ENCODE measurements at places on chromosomes 1 and 21. TPM values are rescaled to one million over a fixed set of nuclear protein-coding genes. Genes with fewer than 3 reads are reported as not detected.

- peaks cover 3% of the 10 kb centered on the region for H3K27me3 ChIP-seq
- H3K36me3 ChIP-seq, result no peaks in the 10 kb centered on the region
- no peaks in the 10 kb centered on the region for H3K4me1 ChIP-seq
- no peak overlapping the region for H3K27ac ChIP-seq
Measured at GRCh38 chr1:29592731-29593130, 356.4 kb downstream of the PTPRU start.

- H3K36me3 ChIP-seq, result peaks cover 55% of the 10 kb centered on the region
- peak; percentile 81 for DNase-seq
- H3K27me3 ChIP-seq, result no peaks in the 10 kb centered on the region
- H3K4me3 ChIP-seq, result no peak overlapping the region
- peaks cover 6% of the 10 kb centered on the region for H3K4me1 ChIP-seq
Measured at GRCh38 chr1:33295450-33296081, 25.3 kb downstream of the A3GALT2 start.

DNA sequence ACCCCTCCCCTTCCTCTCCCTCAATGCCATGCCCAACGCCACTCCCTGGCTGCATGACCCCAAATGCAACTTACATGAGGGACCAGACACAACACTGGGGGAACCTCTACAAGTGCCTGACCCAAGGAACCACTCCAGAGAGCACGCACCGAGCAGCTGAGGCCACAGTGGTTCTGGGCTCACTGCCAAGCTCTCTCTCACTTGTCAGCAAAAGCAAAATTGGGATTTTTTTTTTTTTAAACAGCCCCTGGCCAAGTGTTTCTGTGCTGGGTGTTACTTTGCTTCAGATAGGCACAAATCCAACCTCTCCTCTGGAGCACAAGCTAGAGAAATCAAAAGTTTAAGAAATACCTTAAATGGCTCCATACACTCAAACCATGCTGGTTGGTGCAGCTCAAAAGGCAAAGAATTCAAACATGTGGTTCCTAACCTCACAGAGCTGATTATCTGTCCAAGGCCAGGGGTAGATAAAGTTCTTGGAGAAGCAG, 363.0 kb downstream of the SETD4 start:
- peak; percentile 61 for DNase-seq
- no peak overlapping the region for H3K4me3 ChIP-seq
- H3K27me3 ChIP-seq, result no peaks in the 10 kb centered on the region
- no peak overlapping the region for H3K27ac ChIP-seq
- no peaks in the 10 kb centered on the region for H3K4me1 ChIP-seq

- no peaks in the 10 kb centered on the region for H3K36me3 ChIP-seq
- H3K4me1 ChIP-seq, result peaks cover 17% of the 10 kb centered on the region
- H3K27me3 ChIP-seq, result peaks cover 3% of the 10 kb centered on the region
- peak; percentile 35 for DNase-seq
- H3K27ac ChIP-seq, result peak overlapping the region; percentile 49
- H3K4me3 ChIP-seq, result no peak overlapping the region
Measured at GRCh38 chr1:171654942-171655745, 2.7 kb upstream of the MYOC start.

LCE1E gene
- polyA plus RNA-seq, result not detected

- H3K27me3 ChIP-seq, result no peaks in the 10 kb centered on the region
- H3K36me3 ChIP-seq, result peaks cover 14% of the 10 kb centered on the region
- H3K4me1 ChIP-seq, result no peaks in the 10 kb centered on the region
- no peak overlapping the region for H3K27ac ChIP-seq
Measured at GRCh38 chr1:93288558-93288957, 57.1 kb upstream of the DR1 start.

LGALS8 gene
- polyA plus RNA-seq, result 65.4 TPM

DNA sequence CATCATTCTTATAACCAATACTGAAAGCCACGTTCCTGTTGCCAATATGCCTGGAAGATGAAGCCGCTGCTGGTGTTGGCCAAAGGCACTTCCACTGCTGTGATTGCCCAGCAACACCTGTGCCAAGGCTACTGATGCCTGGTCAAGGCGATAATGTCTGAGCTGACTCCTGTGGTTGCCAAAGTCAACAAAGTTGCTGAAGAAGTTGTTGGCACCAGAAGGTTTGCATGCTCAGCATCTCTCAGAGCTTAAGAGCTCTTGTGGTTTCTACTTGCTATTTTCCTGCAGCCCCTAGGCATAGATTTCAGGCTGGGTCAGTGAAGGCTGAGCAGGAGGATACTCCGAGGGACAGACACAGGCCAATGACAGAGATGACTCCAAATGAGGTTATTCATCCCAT, 63.4 kb upstream of the RAB3GAP2 start:
- H3K4me3 ChIP-seq, result no peak overlapping the region
- H3K27me3 ChIP-seq, result no peaks in the 10 kb centered on the region
- no peaks in the 10 kb centered on the region for H3K4me1 ChIP-seq
- DNase-seq, result no peak
- H3K36me3 ChIP-seq, result no peaks in the 10 kb centered on the region

GRCh38 chr1:99957818-99958217, 12.0 kb upstream of the SLC35A3 start:
- no peak for DNase-seq
- no peak overlapping the region for H3K27ac ChIP-seq
- no peaks in the 10 kb centered on the region for H3K4me1 ChIP-seq
- H3K36me3 ChIP-seq, result no peaks in the 10 kb centered on the region
- H3K4me3 ChIP-seq, result no peak overlapping the region

Data from large intestine (tissue), 12 donors.